ENCODE measurements at places on chromosomes 3 and 15.

- no peak for DNase-seq
Observed at GRCh38 chr3:59813148-59813538, 763.3 kb upstream of the CFAP20DC start.

- DNase-seq = no peak
Observed at GRCh38 chr3:33926998-33927605, 128.7 kb downstream of the PDCD6IP start.

DNA sequence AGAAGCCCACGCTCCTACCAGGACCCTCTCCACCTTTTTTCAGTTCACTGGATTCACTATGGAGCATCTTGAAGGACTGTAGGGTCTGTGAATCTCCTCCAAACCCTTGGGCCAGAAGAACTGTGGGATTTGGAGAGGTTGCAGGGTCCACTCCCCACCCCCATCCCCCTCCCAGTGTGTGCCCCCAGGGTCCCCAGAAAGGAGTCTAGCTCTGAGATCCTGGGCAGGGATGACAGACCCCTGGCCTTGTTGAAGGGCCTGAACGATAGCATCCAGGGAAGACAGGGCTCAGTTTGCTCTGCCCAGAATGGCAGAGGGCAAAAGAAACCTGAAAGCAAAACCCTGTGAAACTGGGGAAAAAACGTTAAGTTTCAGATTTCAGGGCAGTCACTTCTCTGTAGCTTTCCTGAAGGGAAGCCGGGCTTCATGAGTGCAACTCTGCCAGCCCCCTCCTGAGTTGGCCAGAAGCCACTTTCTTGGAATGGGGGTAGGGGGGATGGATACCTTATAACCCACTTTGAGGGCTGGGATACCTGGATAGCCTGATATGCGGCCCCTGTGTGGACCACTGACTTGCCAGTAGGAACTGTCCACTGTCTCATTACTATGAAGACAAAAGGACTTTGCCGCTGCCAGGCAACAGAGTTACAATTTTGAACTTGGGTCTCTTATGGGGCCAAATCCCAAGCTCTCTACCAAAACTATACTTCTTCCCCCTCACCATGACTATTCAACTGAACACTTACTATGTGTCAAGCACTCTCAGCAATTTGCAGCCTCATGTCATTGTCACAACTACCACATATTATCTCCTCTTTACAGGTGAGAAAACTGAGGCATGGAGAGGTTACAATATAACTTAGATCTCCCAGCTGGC is 1.6 kb upstream of the CISH start:
- no peak for DNase-seq

- no peak for DNase-seq
Observed at GRCh38 chr3:172982736-172983364, 158.2 kb downstream of the SPATA16 start.

GRCh38 chr15:58440922-58441321 is 9.1 kb downstream of the LIPC start:
- DNase-seq = no peak

GRCh38 chr3:15010664-15011063 is 54.5 kb downstream of the MRPS25 start:
- no peak for DNase-seq

DNA sequence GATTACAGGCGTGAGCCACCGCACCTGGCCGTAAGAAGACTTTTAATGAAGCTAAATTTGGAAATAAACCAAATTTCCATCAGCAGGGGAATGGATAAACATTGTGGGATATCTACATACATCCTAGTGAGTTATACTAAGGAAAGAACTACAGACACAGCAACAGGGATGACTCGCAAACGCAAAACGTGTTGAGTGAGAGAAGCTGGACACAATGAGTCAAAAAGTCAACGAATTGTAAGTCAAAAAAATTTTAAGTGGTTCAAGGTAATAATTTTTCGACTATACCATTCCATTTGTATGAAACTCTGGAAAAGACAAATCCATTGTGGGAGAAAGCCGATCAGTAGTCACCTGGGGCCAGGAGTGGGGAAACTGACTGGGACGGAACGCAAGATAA is 19.9 kb downstream of the PLA2G4F start:
- no peak for DNase-seq

DNA sequence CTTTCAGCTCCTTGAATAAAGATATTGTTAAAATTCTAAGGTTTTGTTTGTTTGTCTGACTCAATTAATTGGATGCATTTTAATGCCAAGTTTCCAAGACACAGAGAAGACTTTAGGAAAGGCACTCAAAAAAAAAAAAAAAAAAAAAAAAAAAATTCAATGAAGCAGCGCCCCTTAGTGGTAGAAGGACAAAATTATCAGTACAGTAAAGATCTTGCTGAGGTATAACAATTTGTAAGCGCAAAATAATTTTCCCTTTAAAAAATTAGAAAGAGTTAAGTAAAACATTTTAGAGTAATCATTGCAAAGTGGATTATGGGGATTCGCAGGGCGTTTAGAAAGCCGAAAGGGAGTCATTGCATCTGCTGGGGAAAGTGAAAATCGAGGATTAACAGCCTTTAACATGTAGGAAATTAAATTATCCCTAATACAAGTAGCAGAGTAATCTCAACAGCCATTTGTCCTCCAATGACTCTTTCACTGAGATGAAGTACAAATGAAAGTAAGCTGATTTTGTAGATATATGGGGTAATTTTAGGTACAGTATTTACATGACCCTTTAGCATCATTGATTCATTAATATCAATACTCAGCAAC is 5.8 kb upstream of the DIS3L start:
- DNase-seq = no peak

DNA sequence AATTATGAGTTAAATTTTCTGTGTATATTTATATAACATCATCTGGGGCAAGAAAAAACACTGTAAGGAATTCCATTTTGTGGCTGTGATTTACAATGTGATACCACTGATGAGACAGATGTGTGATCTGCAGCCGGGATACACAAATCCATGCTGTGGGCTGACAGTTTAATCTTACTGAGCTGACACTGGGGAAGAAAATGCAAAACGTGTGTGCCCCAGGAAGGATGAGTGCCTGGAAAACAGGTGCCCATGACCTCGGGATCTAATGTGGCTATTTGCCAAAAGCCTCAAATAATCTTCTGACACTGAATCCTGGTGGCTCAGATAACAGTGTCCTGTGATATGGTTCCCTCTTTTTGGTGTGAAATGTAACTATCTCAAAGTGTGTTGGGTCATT is 10.5 kb downstream of the MYRIP start:
- no peak for DNase-seq

DNA sequence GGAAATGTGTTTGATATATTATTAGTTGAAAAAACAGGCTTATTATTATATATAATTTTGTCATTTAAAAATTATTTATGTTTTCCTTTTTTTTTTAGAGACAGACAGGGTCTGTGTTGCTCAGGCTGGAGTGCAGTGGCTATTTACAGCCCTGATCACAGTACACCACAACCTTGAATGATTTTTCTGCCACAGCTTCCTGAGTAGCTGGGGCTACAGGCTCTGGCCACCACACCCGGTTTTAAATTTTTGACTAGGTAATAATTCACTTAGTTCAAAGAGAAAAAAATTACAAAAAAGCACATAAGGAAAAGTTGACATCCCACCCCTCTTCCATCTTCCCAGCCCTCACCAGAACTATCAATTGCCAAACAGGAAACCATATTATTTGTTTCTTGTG is 4.7 kb upstream of the CEMIP start:
- DNase-seq = no peak

- no peak for DNase-seq
Observed at GRCh38 chr3:59273976-59274375, 224.2 kb upstream of the CFAP20DC start.

GRCh38 chr3:171028025-171028778 is 1.7 kb upstream of the SLC2A2 start:
- DNase-seq = peak; percentile 11

GRCh38 chr3:54530091-54530490 is 397.8 kb downstream of the LRTM1 start:
- no peak for DNase-seq

- no peak for DNase-seq
Observed at GRCh38 chr15:47366884-47367283, 350.4 kb upstream of the SEMA6D start.

DNA sequence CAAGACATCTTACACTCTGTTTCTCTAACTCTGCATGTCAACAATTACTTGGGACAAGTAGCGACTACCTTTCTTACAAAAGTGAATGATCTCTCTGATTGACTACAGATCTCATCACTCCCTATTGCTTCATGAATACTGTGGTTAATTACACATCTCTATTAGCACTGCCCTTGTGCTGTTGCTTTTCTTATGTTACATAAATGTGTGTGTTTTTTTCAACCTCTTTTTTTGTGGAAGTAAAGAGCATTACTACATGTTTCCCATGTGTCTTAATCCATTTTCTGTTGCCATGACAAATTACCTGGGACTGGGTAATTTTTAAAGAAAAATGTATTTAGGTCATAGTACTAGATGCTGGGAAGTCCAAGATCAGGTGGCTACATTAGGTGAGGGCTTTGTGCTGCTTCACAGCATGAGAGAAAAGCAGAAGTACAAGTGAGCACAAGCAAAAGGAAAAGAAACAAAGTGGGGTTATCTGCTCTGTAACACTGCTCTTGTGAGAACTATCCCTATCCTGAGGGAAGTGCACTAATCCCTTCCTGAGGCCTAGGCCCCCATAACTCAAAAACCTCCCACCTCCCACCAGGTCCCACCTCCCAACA is 298.2 kb upstream of the SATB1 start:
- DNase-seq = no peak

GRCh38 chr3:11764931-11765363 is 81.7 kb downstream of the TAMM41 start:
- peak; percentile 12 for DNase-seq

DNA sequence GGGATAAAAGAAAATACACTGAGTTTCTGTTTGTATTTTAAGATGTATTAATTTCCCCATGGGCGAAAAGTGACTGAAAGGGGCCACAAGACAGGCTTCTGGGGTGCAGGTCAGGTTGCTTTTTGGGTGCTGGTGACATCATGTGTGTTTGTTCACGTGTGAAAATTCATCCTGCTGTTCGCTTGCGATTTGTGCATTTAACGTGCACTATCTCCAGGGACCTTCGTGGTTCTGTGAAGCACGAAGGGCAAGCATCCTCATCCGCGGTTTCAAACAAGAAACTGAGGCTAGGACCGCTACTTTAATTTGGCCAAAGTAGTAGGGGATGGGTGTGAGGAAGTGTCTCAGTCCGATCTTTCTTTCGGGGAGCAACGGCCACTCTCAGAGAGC is 1.6 kb upstream of the SMAD6 start:
- no peak for DNase-seq

DNA sequence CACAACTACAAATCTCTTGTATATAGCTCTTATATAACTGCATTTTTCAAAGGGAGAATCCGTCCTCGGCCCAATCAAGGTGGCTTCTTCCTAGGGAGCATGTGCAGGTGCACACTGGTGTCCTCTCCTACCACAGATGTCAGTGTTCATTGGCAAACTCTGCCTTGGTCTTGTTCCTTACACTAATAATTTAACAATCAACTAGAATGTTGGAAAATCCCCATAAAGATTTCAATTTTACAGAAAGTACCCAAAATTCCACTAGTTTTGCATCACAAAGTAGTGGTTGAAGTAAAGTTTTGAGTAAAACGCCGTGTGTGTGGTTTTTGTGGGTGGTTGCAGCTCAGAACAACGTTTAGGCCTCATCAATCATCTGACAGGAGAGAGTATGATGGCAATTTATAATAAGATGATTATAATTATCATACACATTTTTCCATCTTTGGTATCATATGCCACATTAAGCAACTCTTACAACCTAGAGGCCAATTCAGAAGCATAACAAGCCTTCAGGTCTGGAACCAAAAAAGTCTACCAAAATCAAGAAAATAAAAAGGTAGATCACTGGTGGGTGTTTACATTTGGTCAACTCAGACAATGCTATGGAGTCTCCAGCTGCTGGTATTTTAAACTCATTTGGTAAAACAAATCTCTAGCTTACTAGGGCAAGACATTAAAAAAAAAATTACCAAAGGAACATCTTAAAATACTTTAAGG is 128.9 kb upstream of the BHLHE40 start:
- DNase-seq = no peak

- peak; percentile 36 for DNase-seq
Observed at GRCh38 chr15:40439960-40440742, 602 bp upstream of the BAHD1 start.

- DNase-seq = no peak
Observed at GRCh38 chr15:75425966-75426500, 25.5 kb downstream of the SIN3A start.

- no peak for DNase-seq
Observed at GRCh38 chr3:133930341-133930933, 34.8 kb upstream of the RAB6B start.

Measured in CD4-positive, alpha-beta T cell treated with Interleukin-17A for 4 hours (primary cell).